Midbrain (tissue), 1 donor: ENCODE measurements at places on chromosomes 2 and 18.

DNA sequence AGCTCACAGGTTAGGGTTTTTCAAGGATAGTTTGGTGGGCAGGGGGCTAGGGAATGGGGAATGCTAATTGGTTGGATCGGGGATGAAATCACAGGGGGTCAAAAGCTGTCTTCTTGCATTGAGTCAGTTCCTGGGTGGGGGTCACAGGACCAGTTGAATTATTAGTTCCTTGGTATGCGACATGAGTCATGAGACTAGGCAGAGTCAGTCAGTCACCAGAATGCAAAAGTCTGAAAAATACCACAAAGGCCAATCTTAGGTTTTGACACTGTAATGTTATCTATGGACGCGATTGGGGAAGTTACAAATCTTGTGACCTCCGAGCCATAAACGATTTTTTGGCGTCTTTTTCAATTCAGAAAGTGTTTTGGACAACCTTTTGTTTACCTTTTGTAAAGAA is 101.2 kb downstream of the ZNF519 start:
- no peak for DNase-seq

GRCh38 chr2:128625963-128626759 is 307.5 kb upstream of the HS6ST1 start:
- no peak for DNase-seq

DNA sequence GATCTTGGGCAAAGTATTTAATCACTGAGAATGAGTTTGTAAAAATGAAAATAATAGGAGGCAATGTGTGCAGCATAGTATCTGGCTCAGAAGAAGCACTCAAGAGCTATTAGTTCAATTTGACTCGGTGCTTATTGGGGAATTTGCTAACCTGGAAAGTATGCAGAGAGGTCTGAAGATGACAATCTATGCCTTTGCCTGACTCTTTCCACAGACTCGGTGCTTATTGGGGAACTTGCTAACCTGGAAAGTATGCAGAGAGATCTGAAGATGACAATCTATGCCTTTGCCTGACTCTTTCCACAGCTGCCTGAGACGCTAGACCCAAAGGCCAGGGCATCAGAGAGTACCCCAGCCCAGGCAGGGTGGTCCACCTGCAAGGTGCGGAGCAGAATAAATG is 12.2 kb upstream of the SH3BP4 start:
- no peak for DNase-seq

GRCh38 chr18:3453540-3454364 is 3.8 kb downstream of the TGIF1 start:
- peak; percentile 50 for DNase-seq

- no peak for DNase-seq
These were observed 50.0 kb downstream of the TWIST2 start for GRCh38 chr2:238897911-238898311.

DNA sequence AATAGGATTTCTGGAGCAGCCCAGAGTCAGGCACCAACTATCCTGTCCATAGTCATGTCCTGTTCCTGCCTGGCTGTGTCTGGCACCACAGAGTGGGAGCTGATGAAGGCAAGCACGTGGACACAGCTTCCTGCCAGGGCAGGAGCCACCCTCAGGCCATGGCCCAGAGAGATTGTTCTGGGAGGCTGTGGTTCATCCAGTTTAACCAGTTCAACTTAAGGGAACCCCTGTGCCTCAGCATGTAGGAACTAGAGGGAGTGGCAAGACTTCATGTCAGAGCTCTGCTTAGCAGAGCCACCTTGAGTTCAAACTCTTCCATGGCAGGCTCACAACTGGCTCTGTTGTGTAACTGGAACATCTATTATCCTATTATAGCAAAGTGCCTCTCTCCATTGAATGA is 73.2 kb upstream of the NCKAP5 start:
- peak; percentile 67 for DNase-seq

DNA sequence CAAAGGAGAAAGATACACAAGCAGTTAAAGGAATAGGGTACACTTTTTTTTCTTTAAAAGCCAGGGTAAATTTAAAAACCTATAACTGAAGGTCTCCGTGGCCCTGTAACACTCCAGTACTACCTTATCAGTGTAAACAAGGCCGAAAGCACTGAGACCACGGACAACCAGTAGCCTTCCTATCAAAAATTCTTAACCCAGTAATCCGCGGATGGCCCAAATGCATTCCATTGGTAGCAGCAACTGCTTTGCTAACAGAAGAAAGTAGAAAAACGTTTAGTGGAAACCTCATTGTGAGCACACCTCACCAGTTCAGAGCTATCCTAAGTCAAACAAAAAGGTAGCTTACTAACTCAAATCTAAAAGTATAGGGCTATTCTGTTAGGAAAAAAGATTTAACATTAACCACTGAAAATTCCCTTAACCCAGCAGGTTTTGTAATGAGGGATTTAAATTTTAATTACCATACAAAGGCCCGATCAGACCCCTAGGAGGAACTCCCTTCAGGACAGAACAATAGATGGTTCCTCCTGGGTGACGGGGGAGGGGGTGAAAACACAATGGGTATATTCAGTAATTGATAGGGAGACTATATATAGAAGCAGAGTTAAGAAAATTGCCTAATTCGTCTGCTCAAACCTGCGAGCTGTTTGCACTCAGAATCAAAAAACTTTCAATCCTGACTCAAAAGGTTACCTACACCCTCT is 50.8 kb upstream of the CWC22 start:
- no peak for DNase-seq

DNA sequence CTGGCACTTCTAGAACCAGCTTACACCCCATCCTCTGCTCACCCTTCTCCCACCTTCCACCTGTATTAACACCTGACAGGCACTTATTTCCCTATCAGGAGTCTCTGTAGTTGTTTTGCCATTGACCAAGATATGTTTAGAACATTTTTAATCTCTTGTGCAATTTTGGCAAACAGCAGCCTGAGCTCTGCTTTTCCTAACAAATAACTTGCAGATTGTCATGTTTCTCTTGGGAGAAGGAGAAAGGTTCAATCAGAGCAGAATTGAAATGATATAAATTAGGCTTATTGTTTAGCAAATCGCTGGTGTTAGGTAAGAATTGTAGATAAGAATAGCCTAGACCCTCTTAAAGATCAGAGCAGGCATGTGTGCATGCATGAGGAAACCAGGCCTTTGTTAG is 225.5 kb downstream of the PARD3B start:
- DNase-seq, result no peak

- DNase-seq, result no peak
These were observed 176.1 kb upstream of the KLF7 start for GRCh38 chr2:207341804-207342203.

DNA sequence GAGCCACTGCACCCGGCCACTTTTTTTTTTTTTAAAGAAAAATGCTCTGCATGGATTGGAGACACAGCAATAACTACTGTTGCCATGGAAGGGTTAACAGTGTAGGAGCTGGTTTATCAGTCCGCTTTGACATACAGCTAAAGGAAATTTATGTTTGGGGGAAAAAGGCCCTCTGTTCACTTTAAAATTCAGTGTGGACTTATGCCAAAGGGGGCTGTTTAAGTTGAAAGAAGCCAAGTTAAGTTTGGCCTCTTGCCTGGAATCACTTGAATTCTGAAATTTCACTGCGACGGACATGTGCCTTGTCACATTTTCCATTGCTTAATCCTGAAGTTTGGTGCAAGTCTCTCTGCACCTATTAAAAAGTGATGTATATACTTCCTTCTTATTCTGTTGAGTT is 3.1 kb downstream of the KCNE4 start:
- peak; percentile 11 for DNase-seq

DNA sequence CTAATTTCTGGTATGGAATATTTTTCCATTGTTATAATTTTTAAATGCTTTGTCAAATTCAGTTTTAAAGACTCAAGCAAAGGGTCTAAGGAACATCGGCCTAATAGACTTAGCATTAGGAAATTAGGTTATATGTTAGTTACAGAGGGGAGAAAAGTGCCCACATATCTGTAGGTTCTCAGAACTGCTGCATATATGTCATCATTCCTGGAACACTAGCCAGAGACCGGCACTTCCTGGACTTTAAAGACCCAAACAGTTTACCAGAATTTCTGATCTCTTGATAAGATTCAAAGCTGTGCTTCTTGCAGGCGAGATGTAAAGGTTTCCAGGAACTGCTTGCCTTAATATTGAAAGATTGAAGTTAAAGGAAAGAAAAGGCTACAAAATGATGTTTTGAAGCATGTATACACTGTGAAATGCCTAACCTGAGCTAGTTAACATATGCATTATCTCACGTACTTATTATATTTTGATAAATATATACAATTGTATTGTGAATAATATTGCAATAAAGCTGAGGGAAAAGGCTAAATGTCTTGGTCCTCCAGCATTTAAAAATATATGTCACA is 993.6 kb downstream of the LRP1B start:
- no peak for DNase-seq

DNA sequence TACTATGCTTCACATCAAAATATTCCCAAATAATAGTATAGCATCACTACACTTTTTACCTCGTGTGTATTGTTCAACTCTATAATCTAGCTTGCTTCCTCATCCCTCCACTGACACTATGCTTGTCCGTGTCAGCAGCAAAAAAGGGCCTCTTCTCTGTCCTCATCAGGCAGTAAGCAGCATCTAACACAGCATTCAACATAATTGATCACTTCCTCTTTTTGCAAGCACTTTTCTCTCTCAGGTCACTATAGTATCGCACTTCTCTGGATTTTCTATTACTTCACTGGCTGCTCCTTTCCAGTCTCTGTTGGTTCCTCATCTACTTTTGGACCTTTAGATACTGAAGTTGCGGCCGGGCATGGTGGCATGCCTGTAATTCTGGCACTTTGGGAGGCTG is 64.9 kb upstream of the ZSWIM2 start:
- DNase-seq, result no peak

DNA sequence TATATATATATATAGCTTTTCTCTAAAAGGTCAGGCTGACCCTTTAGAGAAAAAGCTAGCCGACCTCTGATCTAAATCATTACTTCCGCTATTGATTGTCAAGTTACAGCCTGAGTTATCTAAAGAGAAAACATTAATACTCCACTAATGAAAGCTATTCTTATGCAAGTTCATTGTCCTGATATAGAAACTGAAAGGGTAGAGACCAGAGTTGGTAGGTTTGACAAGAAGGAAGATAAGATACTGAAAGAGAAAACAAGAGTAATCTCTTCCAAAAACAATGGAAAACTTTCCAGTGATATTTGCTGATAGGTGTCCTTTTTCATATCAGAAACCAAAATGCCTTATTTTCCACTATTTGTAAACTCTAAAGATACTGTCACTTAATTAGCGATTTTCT is 62.8 kb upstream of the SLC39A10 start:
- no peak for DNase-seq

DNA sequence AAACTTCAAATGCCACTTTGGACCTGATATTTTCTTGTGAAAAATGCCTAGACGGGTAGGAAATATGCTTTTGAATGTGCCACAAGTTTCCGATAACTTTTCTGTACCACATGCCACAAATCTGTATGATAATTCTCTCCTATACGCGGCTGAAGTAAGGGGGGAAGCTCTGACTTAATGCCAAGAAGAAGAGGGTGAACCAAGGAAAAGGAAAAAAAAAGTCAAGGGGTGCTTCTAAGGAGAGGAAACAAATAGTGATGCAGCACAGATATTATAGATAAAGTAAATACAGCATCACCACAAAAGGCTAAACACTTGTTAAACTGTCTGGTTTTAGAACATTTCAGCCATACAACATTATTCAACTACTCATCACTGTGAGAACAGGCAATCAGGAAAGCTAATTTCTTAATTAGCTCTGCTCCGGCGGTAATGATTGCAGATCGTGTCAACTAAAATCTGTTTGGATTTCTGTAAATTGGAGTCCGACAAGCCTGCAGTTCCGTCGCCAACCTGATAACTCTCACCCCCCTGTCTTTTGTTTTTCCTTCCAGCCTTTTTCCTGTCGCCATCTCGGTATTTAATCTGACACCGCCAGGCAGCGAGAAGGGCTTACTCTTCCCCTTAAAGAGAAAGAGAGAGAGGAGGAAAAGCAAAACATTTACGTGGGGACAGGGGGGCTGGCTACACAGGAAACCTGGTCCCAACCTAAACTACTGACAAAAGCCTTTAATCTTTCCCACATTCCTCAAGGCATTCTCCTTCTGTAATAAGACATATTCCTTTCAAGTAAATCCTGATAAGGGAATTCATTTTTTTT is 67.5 kb downstream of the ZEB2 start:
- no peak for DNase-seq

- no peak for DNase-seq
These were observed 113.2 kb upstream of the DLX2 start for GRCh38 chr2:172215936-172216335.

DNA sequence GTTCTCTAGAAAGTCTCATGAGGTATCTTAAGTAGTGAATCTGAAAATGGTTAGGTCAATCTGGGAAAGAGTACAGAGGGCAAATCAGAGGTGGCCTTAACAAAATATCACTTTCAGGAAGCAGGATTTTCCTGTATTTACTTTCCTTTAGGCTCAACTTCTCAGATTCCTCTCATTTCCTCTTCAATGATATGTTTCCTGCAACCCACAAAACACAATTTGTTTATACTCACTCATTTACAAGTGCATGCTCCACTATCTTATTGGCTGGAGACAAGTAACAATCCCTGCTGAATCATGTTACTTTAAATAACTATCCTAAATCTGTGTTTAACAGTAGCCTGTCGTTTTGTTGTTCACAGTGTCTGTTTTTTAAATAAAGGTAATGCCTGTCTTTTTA is 228.1 kb downstream of the DSC3 start:
- no peak for DNase-seq

DNA sequence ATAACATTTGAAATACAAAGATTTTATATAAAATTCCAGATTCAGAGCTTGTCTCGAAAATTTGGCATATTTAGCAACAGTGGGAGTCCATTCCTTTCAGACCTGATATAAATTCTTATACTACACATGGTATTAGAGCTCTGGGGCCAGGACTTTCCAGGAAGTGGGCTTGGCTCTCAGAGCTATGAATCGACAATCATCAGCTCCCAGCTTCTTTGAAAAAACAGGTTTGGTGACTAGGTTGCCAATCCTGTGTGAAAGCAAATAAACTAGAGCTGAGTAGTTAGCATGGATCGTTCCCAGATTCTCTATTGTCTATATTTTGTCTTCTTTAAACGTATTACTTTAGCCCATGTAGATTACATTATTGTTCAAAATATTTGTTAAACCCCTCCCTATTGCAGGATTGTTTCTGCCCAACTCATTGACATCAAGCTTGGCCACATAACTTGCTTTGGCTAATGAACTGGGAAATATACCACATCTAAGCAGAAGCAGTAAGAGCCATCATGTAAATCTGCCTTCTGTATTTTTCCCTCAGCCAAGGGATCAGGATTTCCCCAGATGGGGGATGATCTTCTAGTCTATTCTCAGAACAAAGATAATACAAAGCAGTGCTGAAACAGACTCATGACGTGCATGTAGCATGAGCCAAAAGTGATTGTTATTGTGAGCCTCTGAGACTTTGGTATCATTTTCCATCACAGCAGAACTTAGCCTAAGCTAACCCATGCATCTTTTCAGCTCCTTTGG is 105.4 kb downstream of the KCNH7 start:
- DNase-seq, result no peak

DNA sequence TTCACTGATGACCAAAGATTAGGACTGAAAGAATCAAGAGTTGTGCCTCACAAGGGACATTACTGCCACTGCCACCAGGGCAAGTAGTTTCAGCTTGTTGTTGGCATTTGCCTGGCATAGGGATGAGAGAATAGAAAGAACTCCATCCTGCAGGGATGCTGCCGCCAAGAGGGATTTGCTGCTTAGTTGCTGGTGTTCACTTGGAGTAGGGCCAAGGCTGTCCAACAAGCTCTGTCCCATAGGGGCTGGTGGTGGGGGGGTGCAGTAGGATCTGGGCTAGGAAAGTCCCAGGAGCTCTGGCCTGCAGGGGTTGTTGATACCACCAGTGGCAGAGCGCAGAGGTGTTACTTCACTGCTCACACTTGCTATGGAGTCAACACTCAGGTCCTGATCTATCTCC is 84.9 kb upstream of the MGAT4A start:
- no peak for DNase-seq
